ENCODE measurements at places on chromosomes 3 and 15.

- no peaks in the 10 kb centered on the region for H3K4me1 ChIP-seq
- no peak overlapping the region for H3K4me3 ChIP-seq
- peaks cover 10% of the 10 kb centered on the region for H3K27me3 ChIP-seq
- DNase-seq = no peak
These were observed 170.9 kb downstream of the OXSM start for GRCh38 chr3:25960776-25961175.

GRCh38 chr15:39807791-39808190 lies 25.1 kb upstream of the FSIP1 start:
- H3K4me3 ChIP-seq = no peak overlapping the region
- no peak overlapping the region for H3K27ac ChIP-seq
- no peaks in the 10 kb centered on the region for H3K27me3 ChIP-seq
- DNase-seq = no peak
- no peaks in the 10 kb centered on the region for H3K4me1 ChIP-seq

GRCh38 chr3:38489766-38490165 lies 6.4 kb upstream of the EXOG start:
- H3K36me3 ChIP-seq = no peaks in the 10 kb centered on the region
- DNase-seq = no peak
- no peaks in the 10 kb centered on the region for H3K4me1 ChIP-seq
- H3K4me3 ChIP-seq = no peak overlapping the region

DNA sequence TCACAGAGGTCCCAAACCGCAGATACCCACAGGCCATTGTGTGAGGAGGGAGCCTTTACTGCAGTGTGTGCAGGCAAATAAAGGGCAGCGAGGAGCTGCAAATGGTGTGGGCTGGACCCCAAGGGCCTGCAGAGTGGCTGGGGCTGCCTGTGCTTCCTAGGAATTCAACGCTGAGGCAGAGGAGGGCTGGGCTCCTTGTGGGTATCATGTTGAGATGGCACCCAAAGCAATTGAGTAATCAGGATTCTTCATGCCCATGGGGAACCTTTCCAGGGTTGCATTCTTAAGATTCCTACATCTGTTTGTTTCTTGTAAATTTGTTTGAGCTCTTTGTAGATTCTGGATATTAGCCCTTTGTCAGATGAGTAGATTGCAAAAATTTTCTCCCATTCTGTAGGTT lies 85.4 kb upstream of the LIPC start:
- H3K4me1 ChIP-seq = peaks cover 9% of the 10 kb centered on the region
- no peaks in the 10 kb centered on the region for H3K36me3 ChIP-seq
- H3K4me3 ChIP-seq = no peak overlapping the region
- no peak for DNase-seq
- no peak overlapping the region for H3K27ac ChIP-seq

GRCh38 chr15:75785771-75786574 lies 57.3 kb upstream of the UBE2Q2 start:
- peaks cover 10% of the 10 kb centered on the region for H3K27me3 ChIP-seq
- no peak overlapping the region for H3K4me3 ChIP-seq
- no peak overlapping the region for H3K27ac ChIP-seq
- H3K36me3 ChIP-seq = no peaks in the 10 kb centered on the region
- DNase-seq = no peak

DNA sequence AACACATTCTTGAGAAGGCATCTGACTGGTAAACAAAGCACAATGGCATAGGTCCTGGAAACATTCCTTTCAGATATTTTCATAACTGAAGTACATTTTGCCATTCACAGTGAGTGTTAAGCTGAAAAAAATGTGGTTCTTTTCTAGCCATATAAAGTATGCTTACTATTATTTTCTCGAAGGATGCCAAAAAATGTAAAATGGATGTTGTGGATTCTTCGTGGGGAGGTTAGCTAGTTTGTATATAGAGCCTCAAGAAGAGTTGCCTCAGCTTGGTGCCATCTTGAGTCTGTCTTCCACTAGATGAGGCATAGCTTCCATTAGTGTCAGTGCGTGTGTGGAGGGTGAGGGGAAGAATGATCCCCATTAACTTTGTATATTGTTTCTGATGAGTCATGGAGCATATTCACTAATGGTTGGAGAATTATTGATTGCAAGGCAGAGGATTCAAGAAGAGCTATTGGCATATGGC lies 4.1 kb downstream of the MBNL1 start:
- H3K36me3 ChIP-seq = no peaks in the 10 kb centered on the region
- no peaks in the 10 kb centered on the region for H3K27me3 ChIP-seq
- H3K4me3 ChIP-seq = no peak overlapping the region
- H3K4me1 ChIP-seq = no peaks in the 10 kb centered on the region

DNA sequence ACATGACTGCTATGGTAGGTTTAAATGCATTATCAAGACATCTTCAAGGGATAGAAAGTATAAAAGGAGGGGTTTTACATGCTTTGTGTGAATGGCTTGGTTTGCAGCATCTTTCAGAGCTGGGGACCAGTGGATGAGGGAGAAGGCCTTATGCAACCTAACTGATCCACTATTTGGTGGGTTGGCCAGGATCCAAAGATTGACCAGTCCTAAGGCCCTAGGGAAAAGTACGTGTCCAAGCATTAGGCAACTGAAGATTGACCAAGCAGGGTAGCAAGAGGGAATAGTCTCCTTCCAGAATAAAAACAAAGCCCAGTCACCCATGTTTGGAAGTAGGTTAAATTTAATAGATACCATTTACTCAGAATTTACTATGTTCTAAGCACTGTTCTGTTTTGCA lies 509.3 kb downstream of the EPHB1 start:
- no peaks in the 10 kb centered on the region for H3K27me3 ChIP-seq
- H3K36me3 ChIP-seq = no peaks in the 10 kb centered on the region
- no peaks in the 10 kb centered on the region for H3K4me1 ChIP-seq
- no peak for DNase-seq
- no peak overlapping the region for H3K4me3 ChIP-seq
- no peak overlapping the region for H3K27ac ChIP-seq

DNA sequence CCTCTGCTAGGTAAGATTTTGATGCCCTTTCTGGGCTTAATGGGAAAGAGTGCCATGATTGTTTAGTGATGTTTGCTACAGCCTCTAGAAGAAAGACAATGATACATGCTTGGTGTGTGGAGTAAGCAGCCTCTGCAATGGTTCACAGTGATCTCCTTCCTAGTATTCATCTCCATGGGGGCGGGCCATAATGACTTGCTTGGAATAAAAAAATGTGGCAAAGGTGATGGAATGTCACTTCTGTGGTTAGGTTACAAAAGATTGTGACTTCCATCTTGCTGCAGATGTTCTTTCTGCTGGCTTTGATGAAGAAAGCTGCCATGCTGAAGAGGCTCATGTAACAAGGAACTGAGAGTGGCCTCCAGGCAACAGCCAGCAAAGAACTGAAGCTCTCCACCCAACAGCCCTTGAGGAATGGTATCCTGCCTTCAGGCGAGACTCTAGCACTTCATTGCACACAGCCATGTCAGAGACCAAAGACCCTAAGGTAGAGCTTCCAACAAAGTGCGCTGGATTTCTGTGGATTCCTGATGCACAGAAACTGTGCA lies 139.1 kb upstream of the LRIG1 start:
- no peaks in the 10 kb centered on the region for H3K27me3 ChIP-seq
- H3K4me1 ChIP-seq = no peaks in the 10 kb centered on the region
- H3K36me3 ChIP-seq = no peaks in the 10 kb centered on the region

DNA sequence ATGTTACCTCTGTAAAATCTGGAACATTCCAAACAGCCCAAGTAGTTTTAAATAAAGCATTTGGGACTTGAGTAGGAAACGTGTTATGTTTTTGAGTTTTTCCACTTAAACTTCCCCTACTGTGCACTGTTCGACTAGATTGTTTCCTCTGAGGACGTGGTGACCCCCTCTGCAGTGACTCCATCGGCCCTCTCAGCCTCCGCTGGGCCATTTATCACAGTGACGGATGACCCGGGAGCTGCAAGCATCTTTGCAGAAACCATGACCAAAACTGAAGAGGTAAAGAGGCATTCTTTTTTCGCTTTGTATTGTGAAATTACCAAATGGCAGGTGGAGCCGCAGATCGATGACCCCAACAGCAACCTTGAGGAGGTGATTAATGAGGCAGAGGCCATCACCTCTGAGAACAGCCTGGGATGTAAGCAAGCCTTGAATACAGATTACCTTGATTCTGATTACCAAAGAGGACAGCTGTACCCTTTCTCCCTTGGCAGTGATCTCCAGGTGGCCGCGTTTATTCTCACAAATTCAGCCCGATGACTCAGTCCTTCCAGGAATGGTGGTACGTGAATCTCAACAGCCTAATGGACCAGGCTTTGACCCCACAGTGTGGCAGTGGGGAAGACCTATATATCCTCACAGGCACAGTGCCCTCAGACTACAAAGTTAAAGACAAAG lies 79.1 kb upstream of the FAN1 start:
- H3K27me3 ChIP-seq = no peaks in the 10 kb centered on the region
- no peak overlapping the region for H3K4me3 ChIP-seq
- no peaks in the 10 kb centered on the region for H3K4me1 ChIP-seq
- H3K36me3 ChIP-seq = no peaks in the 10 kb centered on the region
- no peak overlapping the region for H3K27ac ChIP-seq
- no peak for DNase-seq

GRCh38 chr15:35173444-35174118 lies 88.5 kb upstream of the NANOGP8 start:
- no peaks in the 10 kb centered on the region for H3K36me3 ChIP-seq
- H3K27me3 ChIP-seq = 0 out of 2 replicates have a peak, but pooled peaks cover 5% of the 10 kb centered on the region
- no peak overlapping the region for H3K27ac ChIP-seq
- no peaks in the 10 kb centered on the region for H3K4me1 ChIP-seq

DNA sequence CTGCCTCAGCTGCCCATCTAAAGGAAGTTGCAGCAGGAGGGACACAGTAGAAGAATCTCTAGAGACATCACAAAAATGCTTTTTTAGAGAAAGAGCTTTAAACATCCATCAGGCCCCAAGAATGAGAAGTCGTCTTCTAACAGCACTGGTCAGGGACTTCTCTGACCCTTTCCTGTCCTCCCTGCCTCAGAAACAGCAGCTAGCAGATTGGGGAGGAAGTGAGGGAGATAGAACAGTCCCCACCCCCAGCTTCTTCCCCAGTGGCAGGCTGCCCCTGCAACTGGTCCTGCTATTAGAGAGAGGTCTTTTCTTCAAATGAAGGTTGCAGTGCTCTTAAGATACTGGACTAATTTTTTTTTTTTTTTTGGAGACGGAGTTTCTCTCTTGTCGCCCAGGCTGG lies 55.1 kb downstream of the PDE8A start:
- H3K36me3 ChIP-seq = peaks cover 3% of the 10 kb centered on the region
- no peak overlapping the region for H3K4me3 ChIP-seq
- no peaks in the 10 kb centered on the region for H3K27me3 ChIP-seq
- no peak overlapping the region for H3K27ac ChIP-seq
- H3K4me1 ChIP-seq = no peaks in the 10 kb centered on the region
- no peak for DNase-seq

DNA sequence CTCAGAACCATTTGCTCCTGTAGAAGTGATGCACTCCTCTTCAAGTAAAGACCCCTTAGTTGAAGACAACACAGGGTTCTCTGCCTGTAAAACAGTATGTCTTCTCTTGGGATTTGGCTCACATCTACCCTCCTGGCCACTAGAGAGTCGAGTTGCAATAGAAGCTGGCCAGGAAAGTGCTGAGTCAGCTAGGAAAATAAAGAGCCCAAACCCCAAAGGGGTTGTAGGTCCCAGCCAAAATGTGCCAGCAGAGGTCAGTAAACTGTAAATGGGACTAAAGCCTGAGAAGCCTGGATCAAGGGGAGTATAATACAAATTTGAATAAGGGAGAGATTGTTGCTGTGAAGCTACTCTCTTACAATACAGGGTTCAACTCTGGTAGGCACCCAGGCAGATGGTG lies 37.2 kb upstream of the THBS1 start:
- H3K4me3 ChIP-seq = no peak overlapping the region
- H3K27ac ChIP-seq = no peak overlapping the region
- H3K4me1 ChIP-seq = peaks cover 11% of the 10 kb centered on the region
- DNase-seq = no peak
- H3K27me3 ChIP-seq = no peaks in the 10 kb centered on the region

DNA sequence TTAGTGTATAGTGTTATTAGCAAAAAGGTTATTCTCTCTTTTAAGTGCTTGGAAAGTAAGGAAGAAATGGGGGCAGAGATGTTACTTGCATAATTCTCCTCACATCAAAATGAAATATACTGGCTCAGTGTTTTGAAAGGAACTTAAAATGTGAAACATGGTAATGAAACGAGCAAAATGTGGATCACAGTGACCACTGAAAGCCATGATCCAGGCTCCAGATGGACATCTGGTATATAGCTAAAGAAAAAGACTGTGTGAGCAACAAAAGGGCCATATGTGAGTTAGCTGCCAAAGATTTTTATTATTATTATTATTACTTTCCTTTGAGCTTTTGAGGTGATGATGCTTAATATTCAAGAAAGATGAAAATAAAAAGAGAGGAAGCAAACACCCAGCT lies 89.6 kb downstream of the GAP43 start:
- H3K27ac ChIP-seq = no peak overlapping the region
- 0 out of 2 replicates have a peak, but pooled peaks cover 3% of the 10 kb centered on the region for H3K27me3 ChIP-seq
- no peaks in the 10 kb centered on the region for H3K36me3 ChIP-seq
- no peak overlapping the region for H3K4me3 ChIP-seq
- DNase-seq = no peak

- no peak for DNase-seq
- H3K4me3 ChIP-seq = no peak overlapping the region
- no peaks in the 10 kb centered on the region for H3K27me3 ChIP-seq
- no peak overlapping the region for H3K27ac ChIP-seq
- H3K36me3 ChIP-seq = no peaks in the 10 kb centered on the region
These were observed 18.5 kb downstream of the HERC1 start for GRCh38 chr15:63815211-63815610.

Data from SJCRH30 (cell line).